CD4-positive, alpha-beta memory T cell (primary cell): ENCODE measurements at places on chromosomes 5 and 9. TPM values are rescaled to one million over a fixed set of nuclear protein-coding genes. Genes with fewer than 3 reads are reported as not detected.

CDH9 gene
- total RNA-seq = not detected

GGTA1 gene
- total RNA-seq = not detected

- DNase-seq = no peak
- no peaks in the 10 kb centered on the region for H3K36me3 ChIP-seq
- peaks cover 3% of the 10 kb centered on the region for H3K4me1 ChIP-seq
- no peak overlapping the region for H3K4me3 ChIP-seq
- H3K27me3 ChIP-seq = no peaks in the 10 kb centered on the region
- no peak overlapping the region for H3K27ac ChIP-seq
Measured at GRCh38 chr9:128781187-128782070, 5.6 kb upstream of the TBC1D13 start.

DNA sequence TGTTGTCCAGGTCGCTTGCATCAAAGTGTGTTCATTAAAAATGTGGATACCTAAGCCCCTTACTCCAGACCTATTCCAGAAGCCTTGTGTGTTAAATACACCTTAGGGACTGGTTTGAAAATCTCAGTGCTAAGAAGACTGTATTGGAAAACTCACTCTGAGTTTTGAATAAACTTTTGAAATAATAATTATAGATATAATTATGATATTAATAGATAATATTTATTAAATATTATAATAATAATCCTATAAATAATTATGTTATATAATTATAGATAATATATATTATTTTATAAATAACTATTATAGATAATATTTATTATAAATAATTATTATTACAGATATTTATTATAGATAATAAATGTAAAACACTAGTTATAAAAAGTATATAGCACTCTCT is 165.3 kb downstream of the ARRDC3 start:
- H3K4me3 ChIP-seq = no peak overlapping the region
- H3K27ac ChIP-seq = no peak overlapping the region
- H3K4me1 ChIP-seq = no peaks in the 10 kb centered on the region
- no peaks in the 10 kb centered on the region for H3K27me3 ChIP-seq
- no peak for DNase-seq
- H3K36me3 ChIP-seq = no peaks in the 10 kb centered on the region

GRCh38 chr9:128203707-128204551 is 750 bp downstream of the DNM1 start:
- no peaks in the 10 kb centered on the region for H3K36me3 ChIP-seq
- peak overlapping the region; percentile 58 for H3K4me3 ChIP-seq
- H3K27ac ChIP-seq = no peak overlapping the region
- H3K4me1 ChIP-seq = peaks cover 13% of the 10 kb centered on the region
- no peaks in the 10 kb centered on the region for H3K27me3 ChIP-seq
- DNase-seq = peak; percentile 22

DNA sequence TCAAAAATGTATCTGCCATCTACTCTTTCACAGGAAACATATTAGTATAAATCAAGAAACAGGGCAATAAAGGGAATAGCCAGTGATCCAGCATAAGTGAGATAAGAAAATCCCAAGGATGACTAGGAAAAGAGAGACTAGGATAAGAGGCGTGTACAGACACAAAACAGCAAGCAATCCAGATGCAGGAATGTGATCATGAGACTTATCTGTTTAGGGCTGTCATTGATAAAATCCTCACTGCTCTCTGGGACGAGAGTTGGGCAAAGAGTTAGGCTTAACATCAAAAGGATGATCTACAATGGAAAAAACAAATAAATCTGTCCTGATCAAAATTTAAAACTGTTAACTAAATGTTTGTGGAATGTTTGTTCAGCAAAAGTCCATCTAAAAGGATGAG is 1156.8 kb upstream of the C9orf72 start:
- no peaks in the 10 kb centered on the region for H3K36me3 ChIP-seq
- no peaks in the 10 kb centered on the region for H3K27me3 ChIP-seq
- H3K4me1 ChIP-seq = no peaks in the 10 kb centered on the region
- DNase-seq = no peak
- H3K27ac ChIP-seq = no peak overlapping the region
- H3K4me3 ChIP-seq = no peak overlapping the region
